Right kidney (tissue), 9 donors: ENCODE measurements at places on chromosomes 4 and X.

- DNase-seq = no peak
These were observed 14.4 kb downstream of the AR start for GRCh38 chrX:67558267-67558666.

GRCh38 chr4:69092190-69092589 is 4.1 kb upstream of the UGT2B7 start:
- DNase-seq = no peak

- no peak for DNase-seq
These were observed 38.6 kb upstream of the AGA start for GRCh38 chr4:177480795-177481194.

DNA sequence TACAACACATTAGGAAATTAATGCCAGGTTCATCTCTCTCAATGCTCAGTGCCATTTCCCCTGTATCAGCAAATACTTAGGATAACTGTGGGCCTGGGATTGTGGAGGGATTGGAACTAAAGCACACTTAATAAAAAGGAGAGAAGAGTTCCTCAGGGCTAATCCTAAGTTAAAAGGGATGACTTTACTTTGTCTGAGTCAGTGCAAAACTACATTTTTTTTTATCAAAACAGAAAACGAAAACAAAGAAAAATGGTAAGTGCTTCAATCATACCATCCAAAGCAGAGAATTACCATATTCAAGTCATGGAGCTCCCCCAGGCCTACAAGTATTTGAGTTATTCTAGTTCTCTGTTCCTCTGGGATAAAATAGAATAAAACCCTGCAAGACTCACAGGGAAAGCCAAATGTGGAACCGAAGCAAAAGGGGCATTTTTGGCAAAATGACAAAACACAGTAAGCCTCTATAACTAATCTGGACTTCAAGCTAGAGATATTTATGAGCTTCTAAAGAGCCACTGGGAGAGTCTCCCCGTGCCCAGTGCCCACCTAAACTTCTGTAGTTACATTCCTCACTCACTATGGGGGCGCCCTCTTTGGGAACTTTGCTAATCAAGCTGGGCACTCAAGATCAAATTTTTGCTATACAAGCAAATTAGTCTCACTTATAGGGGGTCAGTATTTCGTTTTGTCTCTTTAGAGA is 53.4 kb downstream of the PALLD start:
- DNase-seq = no peak

GRCh38 chrX:149903889-149904748 is 23.1 kb downstream of the MAGEA8 start:
- DNase-seq = peak; percentile 5

- DNase-seq = peak; percentile 61
These were observed 116.2 kb downstream of the AFAP1 start for GRCh38 chr4:7823416-7823824.

- no peak for DNase-seq
These were observed 21.2 kb downstream of the ZFP42 start for GRCh38 chr4:188016754-188017153.

DNA sequence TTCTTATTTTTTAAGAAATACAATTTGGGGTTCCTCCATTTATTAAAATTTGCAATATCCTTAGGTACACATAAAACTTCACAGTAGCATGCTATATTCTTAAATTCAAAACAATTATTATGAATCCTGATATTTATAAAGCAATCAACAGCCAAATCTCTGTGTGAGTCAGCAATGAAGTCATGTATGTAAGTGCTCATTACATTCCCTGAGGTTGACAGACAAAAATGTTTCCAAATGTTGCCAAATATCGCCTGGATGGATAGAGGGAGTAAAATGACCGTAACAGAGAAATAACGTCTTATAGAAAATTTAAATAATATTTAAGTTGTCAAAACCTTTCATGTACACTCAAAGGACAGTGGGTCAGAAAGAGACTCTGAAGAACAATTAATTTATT is 220.0 kb downstream of the PCDH18 start:
- DNase-seq = no peak
